Hippocampal formation (tissue), 2 donors: ENCODE measurements at places on chromosomes 3 and 15.

GRCh38 chr3:102525624-102526023 is 90.8 kb downstream of the ZPLD1 start:
- DNase-seq, result no peak

DNA sequence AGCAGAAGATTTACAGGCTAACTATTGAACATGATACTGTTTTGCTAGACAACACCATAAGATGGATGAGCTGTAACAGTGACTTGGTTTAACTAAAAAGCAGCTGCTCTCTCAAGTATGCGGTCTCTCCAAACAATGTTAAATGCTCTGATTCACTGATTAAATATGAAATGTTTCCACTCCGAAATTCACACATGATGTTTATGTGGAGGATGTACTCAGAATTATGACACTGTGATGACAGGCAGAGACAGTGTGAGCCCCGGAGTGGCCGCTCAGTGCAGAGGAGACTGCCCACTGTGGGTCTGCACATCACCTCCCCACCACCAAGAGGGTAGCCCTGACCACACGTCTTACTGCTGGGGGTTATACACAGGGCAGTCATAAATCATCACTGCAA is 83.9 kb upstream of the MEX3B start:
- no peak for DNase-seq

DNA sequence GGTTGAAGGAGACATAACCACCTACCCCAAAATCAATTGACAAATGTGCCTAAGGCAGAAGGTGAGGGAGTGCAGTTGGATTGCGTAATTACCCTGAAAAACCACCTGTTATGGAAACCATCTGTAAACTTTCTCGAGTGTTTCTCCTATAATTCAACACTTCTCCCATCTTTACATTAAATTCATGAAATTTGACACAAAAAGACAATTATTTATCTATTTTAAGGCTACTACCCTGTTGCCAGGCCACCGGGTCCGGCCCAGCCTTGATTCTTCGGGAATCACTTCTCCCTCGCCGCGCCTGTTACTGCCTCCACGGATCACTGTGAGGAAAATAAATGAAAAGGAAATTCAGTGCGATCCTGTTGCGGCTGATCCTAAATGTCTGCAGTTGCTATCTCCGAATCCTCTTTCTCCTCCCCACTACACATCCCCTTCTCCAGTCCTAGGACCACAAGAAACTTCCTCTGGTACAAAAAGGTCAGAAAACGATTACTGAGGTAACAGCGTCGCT is 646 bp downstream of the IQCB1 start:
- no peak for DNase-seq

GRCh38 chr3:17038141-17038540 is 153.4 kb downstream of the PLCL2 start:
- DNase-seq, result no peak

- no peak for DNase-seq
These were observed 276.7 kb downstream of the ADAMTSL3 start for GRCh38 chr15:83930392-83931212.

- DNase-seq, result no peak
These were observed 3.6 kb downstream of the ADAMTSL3 start for GRCh38 chr15:83657549-83657948.
